Stimulated activated CD4-positive, alpha-beta T cell treated with anti-CD3 and anti-CD28 coated beads, Interleukin-1b, Interleukin-23, amount 100 ng/mL, for 1 hour (primary cell): ENCODE measurements at places on chromosomes 2 and 18.

- DNase-seq, result no peak
Measured at GRCh38 chr18:51330148-51330547, 132.7 kb upstream of the MEX3C start.

GRCh38 chr2:134206573-134206972 lies 47.3 kb upstream of the MGAT5 start:
- DNase-seq, result no peak

- DNase-seq, result no peak
Measured at GRCh38 chr2:208607694-208608093, 201.1 kb downstream of the PTH2R start.

DNA sequence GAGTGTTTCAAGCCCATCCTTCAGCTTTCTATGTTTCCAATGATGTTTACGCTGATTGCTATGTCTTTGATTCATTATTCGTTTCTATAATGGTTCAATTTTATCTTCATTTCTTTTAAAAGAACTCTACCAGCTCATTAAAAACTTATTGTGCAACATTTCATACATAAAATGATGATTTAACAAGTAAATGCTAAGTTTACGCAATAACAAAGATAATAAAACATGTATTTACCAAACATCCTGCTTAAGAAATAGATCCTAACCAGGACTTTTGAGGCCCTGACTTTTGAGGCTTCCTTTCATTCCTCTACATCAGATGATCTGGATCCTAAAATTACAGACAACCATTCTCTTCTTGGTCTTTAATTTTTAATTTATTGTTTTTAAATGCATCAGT lies 86.5 kb upstream of the DLGAP1 start:
- DNase-seq, result no peak

GRCh38 chr2:28129955-28130695 lies 239.6 kb downstream of the BABAM2 start:
- no peak for DNase-seq

DNA sequence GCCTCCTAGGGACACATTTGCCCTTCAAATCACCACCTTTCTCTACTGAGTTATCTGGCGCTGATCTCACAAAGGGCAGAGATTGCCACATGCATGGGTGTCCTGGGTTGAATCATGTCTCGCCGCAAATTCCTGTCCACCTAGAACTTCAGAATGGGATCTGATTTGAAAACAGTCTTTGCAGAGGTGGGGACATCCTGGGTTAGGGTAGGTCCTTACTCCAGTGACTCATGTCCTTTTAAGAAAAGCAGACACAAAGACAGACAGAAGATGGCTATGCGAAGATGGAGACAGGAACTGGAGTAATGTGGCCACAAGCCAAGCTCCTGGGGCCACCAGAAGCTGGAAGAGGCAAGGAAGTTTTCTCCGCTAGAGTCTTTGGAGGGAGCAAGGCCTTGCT lies 197.4 kb upstream of the SMIM21 start:
- no peak for DNase-seq

DNA sequence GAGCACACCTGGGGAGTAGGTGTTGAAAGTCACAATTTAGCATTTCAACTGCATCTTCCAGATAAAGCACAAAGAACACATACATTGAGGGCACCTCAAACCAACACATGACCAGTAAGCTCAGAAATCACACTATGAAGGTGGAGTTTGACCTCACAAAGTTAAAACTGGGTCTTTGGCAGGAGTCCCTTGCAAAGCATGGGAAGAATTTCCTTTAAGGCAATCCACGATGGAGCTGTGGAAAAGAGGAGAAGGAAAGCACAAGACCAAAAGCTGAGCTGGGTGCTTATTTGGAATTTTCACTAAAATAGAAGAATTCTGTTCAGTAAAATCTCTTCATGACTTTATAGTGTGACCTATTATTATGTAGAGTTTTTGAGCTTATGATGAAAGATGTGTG lies 212.9 kb upstream of the APCDD1 start:
- no peak for DNase-seq

GRCh38 chr2:157421964-157422363 lies 21.9 kb downstream of the CYTIP start:
- no peak for DNase-seq

DNA sequence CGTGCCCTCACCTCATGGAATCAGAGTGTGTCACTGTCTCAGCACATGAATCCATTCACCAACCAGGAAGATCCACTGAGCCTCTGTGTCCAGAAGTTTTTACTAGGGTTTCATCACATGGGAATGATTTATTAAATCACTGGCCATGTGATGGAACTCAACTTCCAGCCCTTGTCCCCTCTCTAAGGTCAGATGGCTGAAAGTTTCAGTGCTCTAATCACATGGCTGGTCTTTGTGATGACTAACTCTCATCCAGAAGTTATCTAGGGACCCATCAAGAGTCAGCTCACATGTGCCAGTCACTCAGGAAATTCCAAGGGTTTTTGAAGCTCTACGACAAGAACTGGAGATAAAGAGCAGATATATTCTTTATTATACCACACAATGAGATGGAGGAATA lies 140.5 kb upstream of the GYPC start:
- no peak for DNase-seq
